Hematopoietic multipotent progenitor cell treated with erythropoietin and hydrocortisone succinate and interleukin-3 and kit ligand, for 6 days (in vitro differentiated cells): ENCODE measurements at places on chromosomes 11 and 22.

DNA sequence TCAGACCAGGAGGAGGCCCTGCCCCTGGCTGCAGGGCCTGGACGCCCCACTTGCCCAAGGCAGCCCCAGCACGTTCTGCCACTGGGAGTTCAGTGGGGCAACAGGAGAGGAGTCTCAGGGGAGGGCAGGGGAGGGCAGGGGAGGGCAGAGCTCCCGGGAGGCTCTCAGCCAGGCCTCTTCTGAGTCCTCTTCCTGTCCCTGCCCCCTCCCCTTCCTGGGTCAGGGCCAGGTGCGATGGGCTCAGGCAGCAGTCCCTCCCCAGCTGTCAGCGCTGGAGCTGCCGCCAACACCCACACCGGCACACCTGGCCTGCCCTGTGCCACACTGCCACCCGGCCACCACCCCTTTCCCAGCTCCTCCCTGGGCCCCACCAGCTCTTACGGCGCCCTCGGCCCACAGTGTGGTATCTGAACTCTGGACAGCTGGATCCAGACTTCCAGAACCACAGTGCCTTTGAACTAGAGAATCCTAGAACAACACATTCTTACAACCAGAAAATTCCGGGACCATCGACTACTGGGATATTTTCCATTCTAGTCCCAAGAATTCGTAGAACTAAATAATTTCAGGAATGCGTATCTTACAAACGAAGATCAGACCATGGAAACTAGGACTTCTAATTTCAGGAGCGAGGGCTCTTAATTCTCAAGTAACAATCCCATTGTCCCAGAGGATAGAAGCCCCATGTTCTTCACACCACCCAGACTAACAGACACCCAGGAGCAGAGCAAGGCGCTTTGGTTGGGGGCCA is 21.8 kb downstream of the RPL3 start:
- no peak for DNase-seq

DNA sequence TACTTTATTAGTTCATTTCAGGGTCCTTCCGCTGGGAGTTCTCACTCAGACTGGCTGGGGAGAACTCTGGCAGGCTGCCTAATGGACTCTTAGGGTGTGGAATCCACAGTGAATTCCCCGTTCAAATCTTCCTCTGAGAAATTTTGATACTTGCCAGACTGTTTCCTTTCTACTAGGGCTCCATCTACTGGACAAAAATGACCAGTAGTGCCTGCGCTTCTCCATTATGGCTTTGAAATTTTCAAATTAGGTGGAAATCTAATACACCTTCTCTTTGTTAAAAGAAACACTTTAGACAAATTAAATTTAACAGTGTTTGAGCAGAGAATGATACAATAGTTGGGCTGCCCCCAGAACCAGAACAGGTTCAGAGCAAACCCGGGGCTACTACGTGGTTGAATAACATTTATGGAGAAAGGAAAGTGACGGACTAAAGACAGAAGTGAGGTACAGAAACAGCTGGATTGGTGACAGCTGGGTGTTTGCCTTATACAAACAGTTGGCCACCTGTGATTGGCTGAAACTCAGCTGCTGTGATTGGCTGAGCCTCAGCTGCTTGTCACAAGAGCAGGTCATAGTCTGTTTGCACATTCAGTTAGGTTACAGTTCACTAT is 52.9 kb upstream of the FDX1 start:
- DNase-seq, result peak; percentile 82

DNA sequence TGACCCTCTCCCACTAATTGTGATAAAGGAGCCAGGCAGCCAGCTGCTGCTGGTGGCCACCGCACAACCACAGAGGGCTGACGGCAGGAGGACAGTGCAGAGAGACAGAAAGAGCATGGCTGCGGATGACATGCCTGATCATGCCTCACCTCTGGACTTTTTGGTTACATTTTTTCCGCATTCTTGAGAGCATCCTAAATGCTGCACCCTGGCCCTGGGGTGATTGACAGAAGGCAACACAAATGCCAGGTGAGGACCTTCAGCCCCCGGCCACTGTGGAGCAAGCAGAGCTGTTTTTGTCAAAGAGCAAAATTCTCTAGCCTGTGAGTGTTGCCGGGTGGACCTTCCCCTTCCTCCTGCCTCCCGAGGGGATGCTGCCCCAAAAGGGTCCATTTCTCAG is 78.5 kb downstream of the RPS6KA4 start:
- no peak for DNase-seq

DNA sequence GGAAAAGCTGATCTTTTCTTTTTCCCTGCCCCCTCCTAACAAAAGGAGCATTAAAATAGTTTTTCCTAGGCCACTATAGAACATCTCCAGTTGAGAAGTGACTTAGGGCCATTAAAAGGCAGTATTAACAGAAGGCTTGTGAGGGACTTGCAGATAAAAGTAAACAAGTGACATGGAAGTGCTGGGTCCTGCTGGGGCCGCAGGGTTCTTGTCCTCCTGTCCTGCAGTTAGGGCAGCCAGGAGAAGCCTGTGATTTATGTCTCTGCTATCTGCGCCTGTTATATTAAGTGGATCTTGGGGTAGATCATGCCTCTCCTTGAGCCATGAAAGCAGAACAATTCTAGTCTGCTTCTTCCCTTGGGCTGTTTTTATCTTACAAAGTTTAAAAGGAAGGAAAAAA is 271.4 kb upstream of the C11orf87 start:
- no peak for DNase-seq
